ENCODE measurements at places on chromosomes 2 and 18. TPM values are rescaled to one million over a fixed set of nuclear protein-coding genes. Genes with fewer than 3 reads are reported as not detected.
A peak's percentile ranks its signal among the peaks of the same experiment; 100 is the strongest.

DNA sequence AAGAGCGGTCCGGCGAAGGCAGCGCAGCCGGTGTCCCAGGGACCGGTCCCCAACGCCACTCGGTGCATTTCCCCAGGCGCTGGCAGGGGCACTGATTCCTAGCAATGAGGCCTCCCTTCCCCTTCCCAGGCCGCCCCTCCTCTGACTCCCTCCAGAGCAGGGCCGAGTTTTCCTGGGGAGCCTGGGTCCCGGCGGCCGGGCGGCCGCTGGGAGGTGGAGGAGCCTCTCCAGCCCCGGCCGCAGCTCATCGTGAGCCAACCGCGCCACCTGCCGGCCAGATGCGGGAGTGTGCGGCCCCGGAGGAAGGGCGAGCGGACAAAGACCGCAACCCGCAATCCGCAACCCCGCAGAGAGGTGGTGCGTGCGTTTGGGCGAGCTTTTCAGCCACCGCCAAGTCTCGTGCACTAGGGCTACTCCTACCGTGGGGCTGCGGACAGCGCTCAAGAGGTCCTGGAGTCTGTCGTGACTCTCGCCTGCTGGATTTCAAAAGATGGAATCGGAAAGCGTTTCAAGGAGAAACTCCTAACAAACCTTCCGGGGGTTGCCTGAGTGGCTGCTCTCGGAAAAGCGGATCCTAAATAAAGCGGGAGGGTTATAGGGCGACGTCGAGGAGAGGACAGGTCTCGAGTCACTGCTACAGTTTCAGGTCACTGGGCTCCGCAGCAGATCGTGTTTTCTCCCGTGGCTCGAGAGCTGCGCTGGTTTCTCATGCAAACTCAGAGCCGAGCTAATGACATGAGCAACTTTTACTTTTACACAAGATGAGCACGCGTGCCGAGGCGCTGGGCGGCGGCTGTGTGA lies 1.5 kb upstream of the EPHA4 start:
- H3K4me1 ChIP-seq: no peaks in the 10 kb centered on the region
- peak overlapping the region; percentile 80 for H3K4me3 ChIP-seq
- no peaks in the 10 kb centered on the region for H3K36me3 ChIP-seq
- no peaks in the 10 kb centered on the region for H3K27me3 ChIP-seq
- peak; percentile 95 for DNase-seq

DNA sequence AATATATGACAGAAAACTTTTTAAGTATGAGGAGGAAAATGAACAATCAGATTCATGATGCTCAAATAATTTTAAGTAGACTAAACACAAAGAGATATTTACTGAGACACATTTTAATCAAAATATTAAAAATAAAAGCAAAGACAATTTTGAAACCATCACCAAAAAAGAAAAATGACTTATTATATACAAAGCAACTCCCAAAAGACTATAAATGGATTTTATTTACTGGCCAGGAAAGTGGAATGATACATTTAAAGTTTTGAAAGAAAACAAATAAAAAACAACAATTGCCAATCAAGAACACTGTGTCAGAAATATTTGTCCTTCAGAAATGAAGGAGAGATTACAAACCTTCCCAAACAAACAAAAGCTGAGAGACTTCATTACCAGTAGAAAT lies 968.5 kb upstream of the CELF4 start:
- H3K4me1 ChIP-seq: no peaks in the 10 kb centered on the region
- no peak for DNase-seq
- no peak overlapping the region for H3K27ac ChIP-seq
- H3K36me3 ChIP-seq: no peaks in the 10 kb centered on the region
- no peaks in the 10 kb centered on the region for H3K27me3 ChIP-seq

DNA sequence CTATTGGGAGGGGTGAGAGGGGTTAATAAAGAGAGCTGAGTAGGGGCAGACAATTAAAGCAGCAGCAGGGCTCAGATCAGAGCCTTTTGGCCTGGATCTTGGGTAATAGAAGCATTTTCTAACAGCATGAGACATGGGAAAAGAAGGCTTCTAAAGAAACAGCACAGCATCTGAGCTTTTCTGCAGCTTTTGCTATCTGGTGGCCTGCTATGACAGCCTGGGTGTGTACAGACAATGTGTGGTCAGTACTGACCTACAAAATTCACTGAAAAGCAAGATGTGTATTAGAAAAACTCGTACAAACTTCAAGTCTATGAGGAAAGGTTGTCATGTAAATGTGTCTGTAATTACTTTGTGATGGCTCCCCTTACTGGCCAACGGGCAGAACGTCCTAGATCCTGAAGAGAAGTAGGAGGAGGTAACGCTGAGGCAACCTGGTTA lies 95.6 kb downstream of the GALNT3 start:
- H3K27me3 ChIP-seq: no peaks in the 10 kb centered on the region
- peak; percentile 43 for DNase-seq
- H3K4me3 ChIP-seq: no peak overlapping the region
- H3K27ac ChIP-seq: no peak overlapping the region
- no peaks in the 10 kb centered on the region for H3K4me1 ChIP-seq

- no peak overlapping the region for H3K27ac ChIP-seq
- DNase-seq: no peak
- peaks cover 65% of the 10 kb centered on the region for H3K27me3 ChIP-seq
- H3K36me3 ChIP-seq: no peaks in the 10 kb centered on the region
- H3K4me3 ChIP-seq: no peak overlapping the region
- no peaks in the 10 kb centered on the region for H3K4me1 ChIP-seq
These were observed 941 bp downstream of the SKOR2 start for GRCh38 chr18:47250391-47251046.

GRCh38 chr2:65940856-65941255 lies 494.1 kb upstream of the MEIS1 start:
- no peak for DNase-seq
- no peak overlapping the region for H3K4me3 ChIP-seq
- no peaks in the 10 kb centered on the region for H3K36me3 ChIP-seq
- no peak overlapping the region for H3K27ac ChIP-seq
- H3K27me3 ChIP-seq: no peaks in the 10 kb centered on the region
- no peaks in the 10 kb centered on the region for H3K4me1 ChIP-seq

DNA sequence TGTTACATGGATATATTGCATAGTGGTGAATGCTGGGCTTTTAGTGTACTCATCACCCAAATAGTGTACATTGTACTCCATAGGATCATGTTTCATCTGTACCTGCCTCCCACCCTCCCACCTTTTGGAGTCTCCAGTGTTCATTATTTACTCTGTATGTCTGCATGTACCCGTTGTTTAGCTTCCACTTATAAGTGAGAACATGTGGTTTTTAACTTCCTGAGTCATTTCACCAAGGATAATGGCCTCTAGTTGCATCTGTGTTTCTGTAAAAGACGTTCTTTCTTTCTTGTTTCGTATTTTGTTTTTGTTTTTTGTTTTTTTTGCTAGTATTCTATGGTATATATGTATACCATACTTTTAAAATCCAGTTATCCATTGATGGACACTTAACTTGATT lies 107.5 kb downstream of the MSTN start:
- H3K4me1 ChIP-seq: no peaks in the 10 kb centered on the region
- H3K36me3 ChIP-seq: no peaks in the 10 kb centered on the region
- no peak for DNase-seq
- no peak overlapping the region for H3K4me3 ChIP-seq

DNA sequence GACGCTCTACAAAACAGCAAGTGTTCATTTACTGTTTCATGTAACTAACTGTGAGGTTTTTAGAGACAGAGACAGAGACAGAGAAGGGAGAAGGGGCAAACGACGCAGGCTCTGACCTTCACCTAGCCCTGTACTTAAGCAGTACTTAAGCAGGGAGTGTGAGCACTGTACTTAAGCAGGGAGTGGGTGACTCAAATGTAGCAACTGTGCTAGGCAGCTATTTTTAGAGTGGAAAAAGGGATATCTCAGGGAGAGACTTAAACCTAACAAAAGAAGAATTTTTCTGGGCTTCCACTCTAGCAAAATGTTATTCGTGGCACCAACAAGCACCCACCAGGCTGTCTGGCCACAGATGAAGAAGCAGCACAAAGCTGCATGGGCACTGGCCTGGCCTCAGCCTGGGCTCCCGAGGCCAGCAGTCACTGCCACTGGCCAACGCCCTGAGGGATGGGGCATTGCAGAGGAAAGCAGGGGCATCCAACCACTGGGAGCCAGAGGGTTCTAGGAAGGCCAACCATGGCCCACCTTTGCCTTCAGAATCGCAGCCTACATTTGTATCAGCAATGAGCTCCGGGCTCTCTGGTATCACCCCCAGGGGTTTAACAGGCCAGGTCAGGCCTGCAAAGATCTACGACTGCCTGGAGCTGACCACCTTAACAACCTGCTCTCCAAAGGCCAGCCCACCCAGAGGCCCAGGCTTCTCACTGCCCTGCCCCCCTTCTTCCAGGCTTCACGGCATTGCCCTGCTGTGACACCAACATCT lies 154.3 kb downstream of the TTC32 start:
- no peak overlapping the region for H3K27ac ChIP-seq
- no peak overlapping the region for H3K4me3 ChIP-seq
- H3K4me1 ChIP-seq: no peaks in the 10 kb centered on the region
- DNase-seq: no peak

GRCh38 chr2:47058003-47058931 lies 96.8 kb downstream of the STPG4 start:
- no peaks in the 10 kb centered on the region for H3K4me1 ChIP-seq
- peak overlapping the region; percentile 38 for H3K27ac ChIP-seq
- no peak overlapping the region for H3K4me3 ChIP-seq
- H3K36me3 ChIP-seq: no peaks in the 10 kb centered on the region
- DNase-seq: no peak
- H3K27me3 ChIP-seq: no peaks in the 10 kb centered on the region

DNA sequence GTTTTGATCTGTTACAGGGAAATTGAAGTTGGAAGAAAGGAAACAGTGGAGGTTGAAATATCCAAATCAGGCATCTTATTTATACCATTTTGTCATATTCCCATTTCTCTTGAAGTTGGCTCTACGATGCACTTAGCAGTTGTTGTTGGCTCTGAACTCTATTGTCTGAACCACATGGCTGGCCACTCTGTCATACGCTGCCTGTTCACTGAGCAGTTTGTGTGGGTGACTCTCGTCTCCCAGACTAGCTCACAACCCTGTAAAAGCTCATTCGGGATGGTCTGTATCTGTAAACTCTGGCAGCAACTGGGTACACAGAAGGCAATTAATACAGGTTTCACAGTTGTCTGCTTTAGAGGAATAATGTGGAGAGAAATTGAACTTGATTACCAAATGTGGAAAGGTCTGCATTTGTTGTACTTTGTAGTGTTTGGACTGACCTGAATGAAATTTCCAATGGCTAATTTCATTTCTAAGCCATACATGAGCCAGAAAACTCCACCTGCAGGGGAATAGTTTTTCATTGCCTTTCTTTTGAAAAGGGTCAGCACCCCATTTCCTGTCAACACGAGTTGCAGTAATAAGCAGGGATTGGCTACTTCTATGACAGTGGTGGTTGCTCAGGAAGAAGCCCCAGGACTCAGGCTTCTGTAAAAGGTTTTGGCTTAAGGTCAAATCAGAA lies 378.2 kb downstream of the OSR1 start:
- no peaks in the 10 kb centered on the region for H3K4me1 ChIP-seq
- no peaks in the 10 kb centered on the region for H3K27me3 ChIP-seq
- DNase-seq: no peak
- H3K36me3 ChIP-seq: no peaks in the 10 kb centered on the region
- H3K4me3 ChIP-seq: no peak overlapping the region

The CAVIN2 gene
- total RNA-seq: 55.0 TPM

The SCYGR4 gene
- not detected for total RNA-seq

The RTP5 gene
- 0.13 TPM for total RNA-seq

The TNFRSF11A gene
- 5.4 TPM for total RNA-seq

The SAG gene
- total RNA-seq: not detected

The ARL6IP6 gene
- total RNA-seq: 15.5 TPM

The ANKRD44 gene
- 39.2 TPM for total RNA-seq

The DUSP19 gene
- 4.4 TPM for total RNA-seq
